ENCODE measurements at places on chromosomes 6 and 20.
A peak's percentile ranks its signal among the peaks of the same experiment; 100 is the strongest.

DNA sequence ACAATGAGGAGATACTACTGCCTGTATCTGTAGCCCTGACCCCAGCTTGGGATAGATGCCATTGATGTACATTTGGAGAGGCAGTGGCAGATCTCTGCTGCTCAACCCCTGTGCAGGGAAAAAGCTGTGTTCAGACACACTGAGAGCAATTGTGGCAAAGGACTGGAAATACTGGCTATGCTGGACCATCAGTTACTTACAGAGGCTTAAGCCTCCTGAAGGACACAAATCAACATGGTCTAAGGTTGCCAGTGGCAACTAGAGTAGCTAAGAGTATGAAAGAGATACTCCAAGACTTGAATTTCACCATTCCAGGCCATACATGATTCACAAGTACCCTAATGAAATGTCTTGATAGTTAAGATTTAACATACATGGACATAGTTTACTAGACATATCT is 32.4 kb upstream of the ENPP4 start:
- no peak for DNase-seq

GRCh38 chr20:40476461-40476860 is 212.6 kb downstream of the MAFB start:
- no peak for DNase-seq

GRCh38 chr6:113669606-113670005 is 187.5 kb upstream of the MARCKS start:
- no peak for DNase-seq

- DNase-seq, result no peak
Observed at GRCh38 chr6:41657131-41658094, 19.1 kb downstream of the MDFI start.

DNA sequence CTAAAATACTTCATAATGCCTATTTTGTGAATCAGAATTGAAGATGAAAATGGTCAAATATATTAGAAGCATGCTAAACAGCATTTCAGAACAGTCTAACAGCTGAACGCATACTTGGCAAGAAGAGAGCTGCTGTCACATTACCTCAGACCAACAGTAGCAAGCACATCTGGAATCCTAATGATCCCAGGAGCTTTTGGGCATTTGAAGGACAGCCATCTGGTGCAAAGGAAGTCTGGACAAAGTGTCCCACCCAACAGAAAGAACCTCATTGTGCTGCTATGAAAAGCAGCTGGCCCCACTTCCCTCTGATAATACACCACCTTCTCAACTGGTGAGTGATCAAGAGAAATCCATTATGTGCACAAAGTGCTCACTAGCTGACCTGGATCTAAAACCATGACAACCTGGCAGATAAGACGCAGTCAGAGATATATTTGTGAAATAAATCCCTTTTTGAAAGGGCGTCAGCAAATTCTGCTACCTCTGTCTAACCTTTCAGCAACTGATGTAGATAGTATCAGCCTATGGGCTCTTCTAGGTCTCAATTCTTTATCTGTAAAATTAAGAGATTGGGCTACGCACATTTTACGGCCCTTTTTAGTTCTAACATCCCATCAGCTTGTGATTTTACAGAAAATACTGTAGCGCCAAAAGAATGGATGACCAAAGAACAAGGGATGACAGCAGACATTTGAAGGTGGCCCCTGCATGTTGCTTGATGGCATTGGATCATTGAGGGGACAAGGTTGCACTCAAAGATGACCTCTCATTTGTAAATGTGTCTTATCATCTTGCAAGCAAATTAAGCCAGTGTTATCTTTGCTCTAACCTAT is 78.7 kb downstream of the SGK1 start:
- DNase-seq, result no peak

DNA sequence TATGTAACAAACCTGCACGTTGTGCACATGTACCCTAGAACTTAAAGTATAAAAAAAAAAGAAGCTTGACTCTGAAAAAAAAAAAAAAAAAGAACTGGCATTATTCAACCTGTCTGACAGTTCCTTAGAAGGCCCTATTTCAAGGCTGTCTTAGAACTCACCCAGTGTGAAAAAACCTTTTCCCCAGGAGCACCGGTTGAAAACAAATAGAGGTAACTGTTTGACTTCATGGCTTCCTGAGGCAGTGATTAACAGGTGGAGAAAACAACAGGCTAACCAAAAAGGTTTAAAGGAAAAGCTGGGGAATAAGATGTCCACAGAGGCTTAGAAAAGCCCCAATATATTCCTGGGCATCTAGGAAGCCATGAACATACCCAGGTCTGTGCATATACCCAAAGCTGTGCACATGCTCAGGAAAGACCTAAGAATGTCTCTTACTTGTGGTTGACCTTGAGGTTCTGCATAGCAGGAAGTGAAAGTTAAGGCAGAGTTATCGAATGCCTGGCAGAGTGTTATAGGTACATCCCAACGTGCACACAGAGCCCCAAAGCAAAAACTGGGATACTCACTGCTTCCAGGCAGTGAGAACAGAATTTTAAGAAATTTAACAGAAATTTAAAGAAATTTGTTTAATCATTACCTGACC is 7.0 kb downstream of the UQCC1 start:
- peak; percentile 24 for DNase-seq

DNA sequence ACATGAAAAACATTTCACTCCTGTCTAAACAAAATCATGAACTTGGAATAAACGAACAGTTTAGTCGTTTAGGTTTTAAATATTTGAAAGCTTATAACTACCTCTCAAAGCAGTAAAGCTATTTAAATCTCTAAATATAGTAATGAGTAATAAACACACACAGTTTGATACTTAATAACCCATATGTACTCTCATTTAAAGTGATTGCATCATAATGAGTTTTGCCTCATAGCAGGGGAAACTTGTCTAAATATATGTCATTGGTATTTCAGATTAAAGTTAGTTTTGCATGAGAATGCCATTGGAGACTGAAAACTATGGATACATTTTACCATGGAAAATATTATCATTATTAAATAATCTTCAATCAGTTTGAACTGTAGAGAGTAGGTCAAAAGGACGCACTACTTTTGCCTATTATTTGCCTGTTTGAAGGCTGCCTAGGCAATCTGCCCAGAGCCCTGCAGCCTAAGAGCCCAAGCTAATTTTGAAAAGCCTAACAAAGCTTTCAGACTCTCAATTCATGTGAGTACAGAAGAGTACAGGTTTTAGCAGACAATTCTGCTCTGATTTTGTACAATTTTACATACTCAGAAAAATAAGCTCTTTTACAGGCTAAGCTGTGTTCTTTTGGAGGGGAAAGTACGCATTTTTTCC is 632.8 kb downstream of the HACE1 start:
- no peak for DNase-seq

DNA sequence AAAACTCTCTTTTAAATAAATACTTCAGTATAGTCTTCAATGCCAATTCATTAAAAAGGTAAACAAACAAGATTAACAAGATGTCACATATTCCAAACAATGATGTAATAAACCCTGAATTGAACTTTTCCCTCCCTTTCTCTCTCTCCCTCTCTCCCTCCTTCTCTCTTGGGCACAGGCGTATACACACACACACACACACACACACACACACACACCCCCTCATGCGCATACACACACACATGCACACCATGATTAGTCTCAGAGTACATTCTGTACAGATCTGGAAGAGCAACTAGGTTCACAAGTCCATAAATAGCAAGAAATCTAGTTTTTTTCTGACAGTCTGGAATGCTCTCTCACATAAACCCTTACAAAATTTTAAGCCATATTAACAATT is 128.3 kb downstream of the DST start:
- DNase-seq, result no peak

- no peak for DNase-seq
Observed at GRCh38 chr6:158418501-158418900, 106.2 kb downstream of the TULP4 start.

DNA sequence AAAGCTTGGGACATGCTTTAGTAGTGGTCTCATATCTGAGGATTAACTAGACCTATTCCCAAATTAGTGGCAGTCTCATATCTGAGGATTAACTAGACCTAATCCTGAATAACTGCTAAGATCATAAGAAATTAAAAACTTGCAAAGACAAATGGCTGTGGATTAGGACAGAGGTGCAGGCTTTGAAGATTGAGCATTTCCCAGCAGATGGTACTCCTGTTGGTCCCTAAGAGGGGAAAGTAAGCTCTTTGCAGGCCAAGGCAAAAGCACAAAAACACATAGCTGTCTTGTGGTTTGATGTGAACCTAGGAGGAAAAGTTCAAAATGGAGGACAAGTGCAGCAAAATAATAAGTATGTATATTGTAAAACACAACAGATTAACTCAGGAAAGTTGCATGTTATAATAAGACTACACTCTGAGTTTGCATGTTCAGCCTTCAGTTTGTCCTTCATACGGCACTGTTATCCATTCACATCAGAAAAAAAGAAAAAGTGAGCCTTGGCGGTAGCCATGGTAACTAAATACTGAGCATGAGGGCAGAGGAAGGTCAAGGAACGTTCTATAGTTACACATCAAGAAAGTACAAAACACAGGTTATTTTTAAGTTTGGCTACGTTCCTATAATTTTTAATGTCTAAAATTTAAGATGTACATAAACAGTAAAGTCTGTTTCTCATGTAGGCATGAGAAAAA is 62.8 kb downstream of the FILIP1 start:
- no peak for DNase-seq

DNA sequence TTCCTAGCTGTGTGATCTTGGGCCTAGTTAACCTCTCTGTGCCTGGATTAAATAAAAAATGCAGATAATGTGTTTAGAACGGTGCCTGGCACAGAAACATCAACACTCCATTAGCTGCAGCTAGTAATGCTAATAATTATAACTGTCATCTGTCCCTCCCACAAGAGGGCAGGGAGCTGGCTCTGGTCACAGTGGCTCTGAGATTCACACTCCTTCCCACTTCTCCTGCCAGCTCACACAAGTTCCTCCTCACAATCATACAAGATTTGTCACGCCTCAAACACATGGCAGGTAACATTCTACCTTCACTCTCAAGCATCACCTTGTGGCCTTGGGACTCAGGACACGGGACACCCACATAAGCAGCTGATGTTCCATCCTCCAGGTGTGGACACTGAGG is 2.4 kb downstream of the ADA start:
- no peak for DNase-seq

GRCh38 chr20:10635476-10636208 is 38.2 kb downstream of the JAG1 start:
- DNase-seq, result no peak

- DNase-seq, result peak; percentile 2
Observed at GRCh38 chr6:6749702-6750491, 161.4 kb downstream of the LY86 start.

GRCh38 chr20:48326434-48326691 is 501.4 kb downstream of the PREX1 start:
- no peak for DNase-seq

DNA sequence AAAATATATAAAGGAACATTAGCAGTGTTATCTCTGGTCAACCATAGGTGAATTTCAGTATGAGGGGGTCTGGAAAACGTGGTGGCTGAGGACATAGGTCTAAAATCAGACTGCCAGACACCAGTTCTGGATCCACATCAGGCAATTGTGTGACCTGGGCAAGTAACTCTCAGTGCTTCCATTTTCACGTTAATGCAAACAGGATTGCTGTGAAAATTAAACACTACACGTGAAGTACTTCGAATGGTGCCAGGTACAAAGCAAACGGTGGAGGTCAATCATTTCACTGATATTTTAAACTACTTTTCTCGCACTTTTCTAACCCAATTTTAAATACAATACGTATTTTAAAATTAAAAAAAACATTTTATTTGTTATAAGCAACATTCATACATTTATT is 315.7 kb downstream of the TRDN start:
- DNase-seq, result no peak

GRCh38 chr20:50014570-50015562 is 32.1 kb downstream of the SNAI1 start:
- DNase-seq, result no peak

DNA sequence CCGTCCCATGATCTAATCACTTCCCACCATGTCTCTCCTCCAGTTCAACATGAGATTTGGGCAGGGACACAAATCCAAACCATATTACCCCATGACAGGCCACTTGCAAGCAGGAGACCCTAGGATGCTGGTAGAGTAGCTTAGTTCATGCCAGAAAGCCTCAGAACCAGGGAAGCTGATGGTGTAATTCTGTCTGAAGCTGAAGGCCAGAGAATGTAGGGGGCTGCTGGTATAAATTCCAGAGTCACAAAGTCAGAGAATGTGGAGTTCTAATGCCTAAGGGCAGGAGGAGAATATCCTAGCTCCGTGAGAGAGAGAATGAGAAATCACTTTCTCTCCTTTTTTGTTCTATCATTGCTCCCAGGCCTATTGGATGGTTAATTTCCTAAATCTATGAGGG is 90.3 kb upstream of the IMPG1 start:
- no peak for DNase-seq

GRCh38 chr20:13220904-13221297 is at the start of gene ISM1:
Gene ISM1 (plus strand): TSS chr20:13221274. CDS start chr20:13221777, 503 bp downstream.
- peak; percentile 44 for DNase-seq

DNA sequence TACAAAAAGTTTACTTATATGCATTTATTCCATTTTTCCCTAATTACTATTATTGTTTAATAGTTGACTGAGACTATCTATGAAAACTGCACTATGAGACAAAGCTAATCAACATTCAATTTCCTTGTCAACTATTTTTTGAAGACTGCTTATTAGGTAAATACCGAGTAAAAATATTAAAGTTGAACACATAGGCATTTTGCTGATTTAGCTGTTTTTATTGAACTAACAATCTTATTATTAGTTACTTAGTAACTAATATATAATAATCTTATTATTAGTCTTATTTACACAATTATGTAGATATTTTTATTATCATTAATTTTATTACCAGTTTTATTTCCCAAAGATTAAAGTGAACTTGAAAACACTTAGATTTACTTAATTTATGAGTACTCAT is 728.8 kb downstream of the TENT5A start:
- DNase-seq, result no peak

DNA sequence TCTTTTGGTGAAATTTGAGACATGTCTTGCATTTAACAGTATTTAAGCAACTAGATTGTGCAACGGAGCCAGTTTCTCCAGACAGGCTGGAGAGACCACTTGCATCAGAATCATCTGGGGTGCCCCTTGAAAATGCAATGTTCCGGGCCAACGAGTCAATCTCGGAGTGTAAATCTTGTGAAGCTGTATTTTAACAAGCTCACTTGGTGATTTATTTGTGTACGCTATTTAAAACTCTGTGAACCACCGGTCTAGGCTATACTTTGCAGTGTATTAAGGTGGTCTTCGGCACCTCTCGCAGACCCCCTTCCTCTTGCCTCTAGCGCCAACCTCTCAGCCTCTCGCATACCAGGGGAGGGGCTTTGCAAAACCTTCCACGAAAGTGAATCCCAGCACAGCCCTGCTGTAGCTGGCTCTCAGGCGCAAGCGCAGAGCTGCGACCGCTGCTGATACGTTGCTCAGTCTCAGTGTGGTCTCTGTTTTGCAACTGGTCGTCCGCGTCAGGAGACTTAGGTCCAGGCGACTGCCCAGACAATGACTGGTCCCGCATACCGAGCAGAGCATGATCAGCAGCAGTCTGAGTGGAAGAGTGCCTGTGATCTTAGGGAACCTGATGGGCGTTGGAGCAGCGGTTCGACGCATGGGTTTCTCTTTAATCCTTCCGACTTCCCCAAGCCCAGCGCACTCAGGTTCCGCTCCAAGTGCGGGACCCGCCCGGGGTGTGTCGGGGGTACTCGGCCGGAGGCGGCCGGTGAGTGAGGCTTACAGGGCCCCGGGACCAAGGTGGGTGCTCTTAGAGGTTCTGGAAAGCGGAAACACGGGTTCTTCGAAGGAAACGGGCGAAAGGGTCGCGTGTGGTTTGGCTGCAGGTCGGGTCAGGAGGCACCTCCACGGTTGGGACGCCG is at the start of gene ZNF391:
TSS of gene ZNF391 (plus strand) at position 467 of the 905 bp plus-strand sequence. CDS start 11,612 bp downstream, outside the sequence.
- DNase-seq, result peak; percentile 75

- DNase-seq, result no peak
Observed at GRCh38 chr6:121608270-121608669, 172.8 kb downstream of the GJA1 start.

Data from CD4-positive, alpha-beta T cell treated with Interleukin-17A for 1 hour (primary cell).